ENCODE measurements at places on chromosomes 4 and X.
A peak's percentile ranks its signal among the peaks of the same experiment; 100 is the strongest.

DNA sequence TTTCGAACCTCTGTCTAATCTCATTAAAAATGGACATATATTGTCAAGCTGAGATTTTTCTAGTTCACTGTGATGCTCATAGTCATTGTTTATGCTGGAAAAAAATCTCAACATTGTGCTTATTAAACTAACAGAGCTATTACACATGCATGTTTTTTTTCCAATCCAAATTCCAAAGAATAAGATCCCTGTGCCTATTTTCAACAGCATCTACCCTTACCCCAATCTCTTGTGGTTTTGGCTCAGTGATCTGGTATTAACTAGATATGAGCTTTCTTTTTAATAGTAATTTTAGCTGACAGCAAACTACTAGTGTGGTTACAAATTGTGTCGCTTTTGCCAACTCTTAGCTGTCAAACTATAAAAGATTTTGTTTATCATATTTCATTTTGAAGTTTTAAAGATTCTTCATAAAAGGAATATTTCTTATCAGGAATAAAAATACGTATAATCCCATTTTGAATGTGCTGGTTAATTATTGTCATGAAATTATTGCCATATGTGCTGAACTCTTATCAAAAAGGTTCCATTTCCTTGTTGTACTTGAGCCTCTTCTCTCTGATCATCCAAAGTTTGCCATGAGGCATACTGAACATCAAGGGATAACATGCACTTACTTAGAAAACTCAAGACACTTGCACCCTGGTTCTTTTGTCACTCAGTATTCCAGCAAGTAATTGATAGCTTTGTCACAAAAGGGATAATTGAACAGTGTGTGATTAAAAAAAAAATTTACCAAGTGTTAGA, 241.2 kb downstream of the ARHGAP24 start:
- DNase-seq: no peak

DNA sequence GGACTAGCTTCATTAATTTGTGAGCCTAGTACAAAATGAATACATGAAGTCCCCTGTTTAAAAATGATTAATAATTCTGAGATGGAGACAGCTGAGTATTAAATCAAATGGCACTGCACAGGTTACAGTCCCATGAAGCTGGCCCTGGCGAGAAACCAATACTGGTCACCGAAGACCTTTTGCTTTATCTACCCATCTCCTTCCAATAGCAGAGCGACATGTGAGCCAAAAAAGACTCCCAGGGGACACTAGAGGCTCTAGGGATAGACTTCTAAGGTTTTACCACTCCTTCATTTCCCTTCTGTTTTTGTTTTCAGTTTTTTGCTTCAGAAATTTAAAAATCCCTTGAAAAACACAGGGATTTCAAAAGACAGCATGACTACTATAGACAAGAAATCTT, 97.0 kb upstream of the CCSER1 start:
- no peak for DNase-seq

DNA sequence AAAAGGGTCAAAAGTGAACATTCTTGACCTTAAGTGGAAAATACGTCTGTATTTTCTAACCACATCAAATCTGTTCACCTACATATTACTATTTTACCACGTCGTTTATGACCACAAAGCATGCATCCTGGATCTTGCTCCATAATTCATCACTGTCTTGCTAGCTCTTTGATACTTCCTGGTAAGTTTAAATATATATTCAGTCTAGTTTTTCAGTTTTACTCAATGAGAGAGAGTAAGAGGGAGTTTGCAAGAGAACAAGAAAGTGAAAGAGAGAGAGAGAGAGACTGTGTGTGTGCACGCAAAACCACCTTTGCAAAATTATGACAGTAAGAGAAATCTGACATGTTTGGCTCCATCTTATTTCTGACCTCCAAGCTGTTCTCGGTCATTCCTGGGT, 173.7 kb upstream of the GALNTL6 start:
- DNase-seq: no peak

DNA sequence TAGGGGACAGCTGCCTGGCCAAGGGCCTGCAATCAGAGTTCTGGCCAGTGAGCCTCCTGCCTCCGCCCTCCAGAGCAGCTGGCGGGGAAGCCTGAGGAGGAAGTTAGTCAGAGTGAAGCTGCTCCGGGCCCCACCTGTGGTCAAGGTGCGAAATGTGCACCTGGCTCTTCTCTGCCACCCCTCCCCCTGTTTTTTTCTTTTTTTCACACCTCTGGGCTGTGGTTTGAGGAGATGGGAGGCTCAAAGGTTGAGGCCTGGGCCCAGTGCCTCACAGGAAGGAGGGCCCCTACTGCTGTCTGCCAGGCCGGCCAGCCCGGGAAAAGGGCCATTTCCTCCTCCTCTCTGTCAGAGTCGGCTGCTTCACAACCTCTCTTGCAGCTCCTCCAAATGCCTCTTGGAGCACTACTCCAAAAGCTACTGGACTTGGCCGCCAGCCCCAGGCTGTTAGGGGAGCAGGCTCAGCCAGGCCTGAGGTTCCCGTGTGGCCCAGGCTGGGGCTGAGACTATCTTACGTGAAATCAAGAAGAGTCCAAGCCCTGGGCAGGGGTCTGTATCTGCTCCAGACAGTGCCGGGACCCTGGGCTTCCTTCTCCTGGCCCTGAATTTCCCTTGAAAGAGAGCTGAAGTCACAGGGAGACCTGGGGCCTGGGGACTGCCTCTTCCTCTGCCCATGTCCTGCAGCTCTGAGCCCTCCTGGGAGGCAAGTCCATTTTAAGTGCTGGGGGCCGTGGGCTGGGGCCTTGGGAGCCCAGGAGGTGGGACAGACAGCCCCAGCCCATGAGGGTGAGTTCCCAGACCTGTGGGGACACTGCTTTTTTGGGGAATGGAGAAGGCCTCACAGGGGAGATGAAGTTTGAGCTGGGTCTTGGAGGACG, 4.5 kb upstream of the CXCR3 start:
- peak; percentile 2 for DNase-seq

GRCh38 chr4:70936200-70936787, 34.1 kb downstream of the MOB1B start:
- DNase-seq: no peak

DNA sequence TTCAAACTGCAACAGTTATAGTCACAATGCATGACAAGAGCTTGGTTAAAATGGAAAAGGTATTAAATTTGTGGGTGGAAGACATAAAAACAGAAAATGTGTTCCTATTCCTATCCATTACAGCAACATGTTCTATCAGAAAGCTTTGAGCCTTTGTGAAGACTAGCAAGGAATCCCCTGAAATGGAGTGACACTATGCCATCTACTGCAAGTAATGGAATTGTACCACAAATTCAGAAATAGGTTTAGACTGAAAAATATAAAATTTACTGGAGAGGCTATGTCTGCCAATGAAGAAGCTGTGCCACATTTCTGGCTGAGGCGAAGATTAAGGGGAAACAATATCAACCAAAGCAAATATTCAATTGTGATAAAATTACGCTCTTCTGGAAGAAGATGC, 247.9 kb downstream of the ADAM29 start:
- no peak for DNase-seq

DNA sequence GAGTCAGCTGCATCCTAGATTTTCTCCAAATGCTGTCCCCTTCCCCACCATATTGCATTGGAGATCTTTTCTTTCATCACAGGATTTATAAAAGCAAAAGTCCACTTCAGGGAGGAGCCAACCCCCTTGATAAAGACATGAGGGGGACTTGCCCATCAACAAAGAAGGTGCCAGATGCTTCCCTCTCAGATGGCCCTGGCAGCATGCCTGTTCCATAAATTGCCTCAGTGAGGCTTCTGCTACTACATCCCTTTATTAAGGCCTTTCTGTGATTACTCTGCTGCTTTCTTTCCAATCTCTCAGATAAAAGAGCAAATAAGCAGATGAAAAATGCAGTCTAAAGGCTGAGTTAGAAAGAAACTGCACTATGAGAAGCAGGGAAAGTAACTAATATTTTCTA, 511.6 kb downstream of the PACRGL start:
- no peak for DNase-seq

DNA sequence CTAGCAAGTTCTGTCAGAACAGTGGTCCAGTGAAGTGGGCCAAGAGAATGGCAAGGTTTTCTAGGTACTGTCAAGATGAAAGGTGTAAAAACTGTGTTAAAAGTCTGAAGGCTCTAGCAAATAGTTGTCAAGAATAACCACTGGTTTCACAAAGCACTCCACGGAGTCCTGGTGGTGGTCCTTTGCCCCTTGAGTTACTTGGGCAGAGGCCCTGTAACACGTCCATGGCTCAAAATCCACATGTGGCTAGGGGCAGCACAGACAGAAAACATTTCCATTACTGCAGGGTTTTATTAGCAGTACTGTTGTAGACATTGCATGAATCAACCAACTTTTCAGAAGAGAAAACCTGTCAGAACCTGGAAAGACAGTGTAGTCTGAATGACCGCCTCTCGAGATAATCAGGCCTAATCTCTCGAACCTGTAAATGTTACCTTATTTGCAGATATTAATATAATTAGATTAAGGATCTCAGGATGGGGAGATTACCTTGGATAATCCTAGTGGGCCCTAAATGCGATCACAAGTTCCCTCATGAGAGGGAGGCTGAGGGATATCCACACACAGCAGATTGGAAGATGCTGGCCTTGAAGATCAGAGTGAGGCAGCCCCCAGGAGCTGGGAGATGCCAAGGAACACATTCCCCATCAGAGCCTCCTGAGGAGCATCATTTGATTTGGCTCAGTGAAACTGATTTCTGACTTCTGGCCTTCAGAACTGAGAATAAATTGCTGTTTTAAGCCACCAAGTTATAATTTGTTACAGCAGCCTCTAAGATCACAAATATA, 34.7 kb downstream of the ERVMER34-1 start:
- no peak for DNase-seq

DNA sequence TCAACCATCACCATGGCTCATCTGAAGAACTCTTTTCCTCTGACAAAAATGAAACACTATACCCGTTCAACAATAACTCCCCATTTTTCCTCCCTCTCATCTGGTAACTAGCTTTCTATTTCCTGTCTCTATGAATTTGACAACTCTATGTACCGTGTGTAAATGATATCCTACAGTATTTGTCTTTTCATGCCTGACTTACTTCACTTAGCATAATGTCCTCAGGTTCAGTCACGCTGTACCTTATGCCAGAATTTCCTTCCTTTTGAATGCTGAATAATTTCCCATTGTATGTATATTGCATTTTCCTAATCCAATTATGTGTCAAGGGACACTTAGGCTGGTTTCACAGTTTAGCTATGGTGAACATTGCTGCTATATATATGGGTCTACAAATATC, 18.2 kb downstream of the MAGEA9 start:
- DNase-seq: peak; percentile 54

DNA sequence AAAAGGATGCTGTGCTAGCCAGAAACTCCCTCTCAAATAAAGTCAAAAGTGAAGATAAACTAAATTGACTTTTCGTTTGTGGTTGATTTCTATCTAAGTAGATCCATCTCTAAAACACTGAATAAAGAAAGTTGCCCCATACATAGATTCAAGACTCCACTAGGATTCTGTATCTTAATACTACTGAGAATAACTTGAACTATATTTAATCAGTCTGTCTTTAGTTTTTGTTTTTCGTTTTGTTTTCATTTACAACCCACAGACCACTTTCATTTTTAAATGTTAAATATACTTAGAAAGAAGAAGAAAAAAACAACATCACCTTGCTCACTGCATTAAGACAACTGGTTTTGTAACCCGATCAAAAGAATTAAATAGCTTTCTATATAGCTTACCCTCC, 655.0 kb downstream of the RPA4 start:
- DNase-seq: no peak

DNA sequence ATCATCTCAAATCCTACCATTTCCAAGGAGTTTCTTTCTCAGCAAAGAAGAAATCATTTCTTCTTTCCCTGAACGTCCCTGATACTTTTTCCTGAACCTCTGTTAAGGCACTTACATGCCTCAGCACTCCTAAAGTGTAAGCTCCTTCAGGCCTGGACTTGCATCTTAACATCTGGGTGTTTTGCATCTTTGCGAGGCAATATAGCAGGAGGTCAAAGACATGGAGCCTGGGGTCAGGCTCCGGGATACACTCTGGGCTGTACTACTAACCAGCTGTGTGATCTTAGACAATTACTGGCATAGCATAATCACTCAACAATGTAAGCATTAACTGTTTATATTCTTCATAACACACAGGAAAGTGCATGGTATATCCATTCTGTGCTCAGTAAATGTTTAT, 275.5 kb upstream of the BOD1L1 start:
- no peak for DNase-seq

GRCh38 chr4:149426461-149426860, 389.2 kb downstream of the IQCM start:
- no peak for DNase-seq

- DNase-seq: no peak
Measured at GRCh38 chrX:13028871-13029636, 15.4 kb downstream of the FAM9C start.

- no peak for DNase-seq
Measured at GRCh38 chrX:148354916-148355315, 145.5 kb upstream of the AFF2 start.

DNA sequence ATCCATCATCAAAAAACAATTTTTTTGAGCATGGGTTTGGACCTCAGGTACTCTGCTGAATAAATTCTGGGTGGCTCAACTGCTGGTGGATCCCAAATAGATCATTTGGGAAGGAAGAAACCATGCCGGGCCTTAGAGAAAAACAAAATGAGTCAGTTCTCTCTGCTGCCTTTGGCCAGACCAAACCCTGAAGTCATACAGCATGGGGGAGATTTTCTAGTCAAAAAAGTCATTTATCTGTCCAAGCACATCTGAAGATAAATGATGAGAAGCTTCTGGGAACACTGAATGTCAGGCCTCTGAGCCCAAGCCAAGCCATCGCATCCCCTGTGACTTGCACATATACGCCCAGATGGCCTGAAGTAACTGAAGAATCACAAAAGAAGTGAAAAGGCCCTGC, 261.4 kb downstream of the DHX15 start:
- no peak for DNase-seq

DNA sequence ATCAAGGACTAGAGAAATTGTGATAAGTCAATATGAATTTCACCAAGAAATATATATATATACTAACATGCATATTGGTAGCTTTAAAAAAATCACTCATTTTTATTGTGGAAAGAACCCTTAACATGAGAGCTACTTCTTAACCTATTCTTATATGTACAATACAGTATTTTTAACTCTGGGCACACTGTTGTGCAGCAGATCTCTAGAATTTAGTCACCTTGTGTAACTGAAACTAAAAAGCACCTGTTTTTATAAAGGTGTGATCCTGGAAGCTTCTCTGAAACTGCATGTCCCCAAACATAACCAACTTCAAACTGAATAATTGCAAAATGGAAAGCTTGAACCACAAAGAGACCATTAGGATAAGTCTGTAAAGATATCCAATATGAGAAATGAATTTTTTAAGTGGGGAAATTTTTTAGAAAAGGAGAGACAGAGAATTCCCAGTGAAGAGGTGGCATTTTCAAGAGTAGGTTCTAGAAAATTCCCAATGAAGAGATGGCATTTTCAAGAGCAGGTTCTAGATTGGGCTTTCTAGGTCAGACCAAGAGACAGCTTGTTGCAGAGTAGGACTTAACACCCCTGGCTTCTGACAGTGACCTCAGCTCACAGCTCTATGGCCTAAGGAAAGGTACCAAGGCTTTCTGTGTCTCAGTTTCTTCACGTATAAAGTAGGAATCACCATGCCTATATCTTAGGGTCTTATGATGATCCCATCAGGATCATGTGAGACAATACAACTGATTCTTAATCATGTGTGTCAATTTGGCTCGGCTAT, 22.0 kb upstream of the PPARGC1A start:
- DNase-seq: no peak

All from NCI-H526 (cell line).